ENCODE measurements at places on chromosomes 11 and 22.

DNA sequence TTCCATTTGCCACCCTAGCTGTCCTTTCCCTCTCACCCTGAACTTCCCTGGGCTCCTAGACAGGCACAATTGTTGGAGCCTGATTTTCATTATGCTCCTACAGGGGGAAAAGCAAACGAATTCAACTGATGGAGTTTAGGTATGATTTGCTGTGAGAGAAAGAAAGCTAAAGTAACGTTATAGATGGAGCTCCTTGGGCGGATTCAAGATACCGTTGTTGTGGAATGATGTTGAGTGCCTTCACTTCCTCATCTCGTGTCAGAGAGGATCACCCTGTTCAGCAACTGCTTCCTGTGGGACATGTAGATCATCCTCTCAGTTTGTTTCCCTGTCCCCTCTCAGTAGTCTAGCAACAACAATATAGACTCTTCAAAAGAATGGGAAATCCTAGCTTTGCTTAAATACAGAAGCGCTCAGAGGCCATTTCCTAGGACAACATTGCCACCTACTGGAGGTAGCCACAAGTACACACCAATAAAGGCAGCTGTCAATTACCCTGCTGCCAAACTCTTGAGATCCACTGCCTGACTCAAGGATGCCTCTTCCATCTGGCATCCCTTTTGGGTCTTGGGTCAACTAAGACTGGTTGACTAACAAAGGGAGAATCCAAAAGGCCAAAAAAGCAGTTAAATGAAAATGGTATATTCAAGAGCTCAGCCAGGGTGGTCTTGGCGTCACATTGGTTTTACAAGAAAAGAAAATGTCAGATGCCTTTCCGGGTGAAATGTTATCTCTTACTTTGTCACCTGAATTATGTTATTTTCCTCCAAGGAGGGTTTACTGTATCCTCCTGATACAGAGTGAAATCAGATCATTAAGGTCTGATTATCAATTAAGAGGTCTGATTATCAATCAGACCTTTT is 13.5 kb upstream of the DTX4 start:
- no peak for DNase-seq

DNA sequence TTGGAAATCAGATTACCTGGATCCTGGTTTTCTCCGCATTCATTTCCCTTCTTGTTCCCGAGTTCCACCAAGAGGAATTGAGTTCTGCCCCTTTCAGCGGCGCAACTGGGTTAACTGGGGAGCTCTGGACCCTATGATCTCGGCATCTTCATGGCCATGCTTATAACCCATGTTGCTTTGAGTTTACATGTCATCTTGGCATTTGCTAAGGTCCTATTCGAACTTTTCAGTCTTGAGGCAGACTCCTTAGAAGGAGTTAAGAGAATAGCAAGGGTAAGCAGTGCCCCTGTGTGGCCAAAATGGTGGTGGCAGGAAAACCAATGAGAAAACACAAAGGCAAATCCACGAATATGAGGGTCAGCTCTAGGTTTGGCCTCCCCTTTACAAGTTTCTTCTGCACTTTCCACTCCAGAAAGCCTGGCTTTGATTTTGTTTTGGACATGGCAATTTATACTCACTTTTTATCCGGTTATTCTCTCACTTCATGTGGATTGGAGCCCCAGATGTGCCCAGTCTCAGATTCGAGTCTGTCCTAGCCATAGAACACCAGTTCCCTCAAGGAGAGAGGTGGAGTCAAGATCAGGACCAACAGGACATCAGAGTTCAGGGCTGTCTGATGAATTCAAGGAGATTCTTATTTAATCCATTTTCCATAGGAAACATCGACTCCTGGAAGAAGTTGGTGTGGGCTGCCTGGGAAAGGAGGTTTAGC is 55.3 kb upstream of the FBXO3 start:
- DNase-seq, result peak; percentile 49

GRCh38 chr11:97398246-97398645 is 1008.4 kb downstream of the JRKL start:
- DNase-seq, result no peak

DNA sequence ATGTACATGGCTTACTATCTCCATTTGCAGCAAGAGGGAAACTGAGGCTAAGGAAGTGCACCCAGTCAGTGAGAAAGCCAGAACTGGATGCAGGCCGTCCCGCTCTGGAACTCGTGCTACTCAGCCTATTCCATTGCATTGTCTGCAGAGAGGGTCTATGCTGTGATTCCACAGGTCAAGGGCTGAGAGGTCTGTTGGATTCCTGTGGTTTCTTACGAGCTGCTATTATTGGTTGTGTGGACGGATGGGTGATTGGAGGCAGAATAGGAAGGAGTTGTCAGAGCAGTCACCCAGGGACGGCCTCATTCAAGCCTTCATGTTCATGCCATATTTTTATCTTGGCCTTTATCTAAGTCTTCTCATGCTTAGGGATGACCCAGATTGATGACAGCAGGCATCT is 33.4 kb downstream of the SCGB1A1 start:
- DNase-seq, result no peak

DNA sequence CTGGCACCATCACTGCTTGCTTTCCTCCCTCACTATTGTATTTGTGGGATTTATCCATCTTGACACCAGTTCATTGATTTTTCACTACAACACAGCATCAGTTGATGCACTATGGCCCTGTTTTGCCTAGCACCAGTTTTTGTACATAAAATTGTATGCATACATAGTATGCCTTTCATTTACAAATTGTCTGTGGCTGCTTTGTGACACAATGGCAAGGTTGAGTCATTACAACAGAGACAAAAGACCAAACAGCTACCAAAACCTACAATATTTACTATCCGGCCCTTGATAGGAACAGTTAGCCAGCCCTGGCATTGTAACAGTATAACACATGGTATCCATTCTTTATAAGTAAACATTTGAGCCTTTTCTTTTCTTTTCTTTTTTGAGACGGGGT is 150.3 kb downstream of the LDLRAD3 start:
- DNase-seq, result no peak

DNA sequence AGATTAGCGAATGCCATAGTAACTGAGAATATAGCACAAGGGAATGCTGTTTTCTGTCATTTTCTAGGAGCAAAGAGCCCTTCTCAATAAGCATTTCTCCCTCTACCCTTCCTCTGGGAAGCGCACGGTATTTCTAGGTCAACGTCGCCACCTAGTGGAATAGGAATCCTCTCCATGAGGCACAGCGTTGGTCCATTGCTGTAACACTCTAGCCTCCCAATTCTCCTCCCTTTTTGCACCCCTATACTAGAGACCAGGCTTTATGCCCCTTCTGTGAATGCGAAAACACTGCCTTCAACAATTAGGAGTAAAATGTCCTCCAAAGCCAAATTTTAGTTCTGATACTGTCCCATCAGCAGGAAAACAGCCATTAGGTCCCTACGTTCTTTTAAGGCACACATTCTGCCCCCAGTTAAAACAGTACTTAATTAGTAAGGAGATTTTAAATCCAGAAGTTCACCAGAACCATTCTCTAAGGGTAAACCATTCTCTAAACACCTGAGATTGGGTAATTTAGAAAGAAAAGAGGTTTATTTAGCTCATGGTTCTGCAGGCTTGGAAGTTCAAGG is 12.8 kb upstream of the HYLS1 start:
- no peak for DNase-seq

GRCh38 chr11:100878474-100878873 is 191.4 kb downstream of the ARHGAP42 start:
- no peak for DNase-seq

GRCh38 chr22:28369854-28370253 is 309.8 kb downstream of the TTC28 start:
- DNase-seq, result no peak

DNA sequence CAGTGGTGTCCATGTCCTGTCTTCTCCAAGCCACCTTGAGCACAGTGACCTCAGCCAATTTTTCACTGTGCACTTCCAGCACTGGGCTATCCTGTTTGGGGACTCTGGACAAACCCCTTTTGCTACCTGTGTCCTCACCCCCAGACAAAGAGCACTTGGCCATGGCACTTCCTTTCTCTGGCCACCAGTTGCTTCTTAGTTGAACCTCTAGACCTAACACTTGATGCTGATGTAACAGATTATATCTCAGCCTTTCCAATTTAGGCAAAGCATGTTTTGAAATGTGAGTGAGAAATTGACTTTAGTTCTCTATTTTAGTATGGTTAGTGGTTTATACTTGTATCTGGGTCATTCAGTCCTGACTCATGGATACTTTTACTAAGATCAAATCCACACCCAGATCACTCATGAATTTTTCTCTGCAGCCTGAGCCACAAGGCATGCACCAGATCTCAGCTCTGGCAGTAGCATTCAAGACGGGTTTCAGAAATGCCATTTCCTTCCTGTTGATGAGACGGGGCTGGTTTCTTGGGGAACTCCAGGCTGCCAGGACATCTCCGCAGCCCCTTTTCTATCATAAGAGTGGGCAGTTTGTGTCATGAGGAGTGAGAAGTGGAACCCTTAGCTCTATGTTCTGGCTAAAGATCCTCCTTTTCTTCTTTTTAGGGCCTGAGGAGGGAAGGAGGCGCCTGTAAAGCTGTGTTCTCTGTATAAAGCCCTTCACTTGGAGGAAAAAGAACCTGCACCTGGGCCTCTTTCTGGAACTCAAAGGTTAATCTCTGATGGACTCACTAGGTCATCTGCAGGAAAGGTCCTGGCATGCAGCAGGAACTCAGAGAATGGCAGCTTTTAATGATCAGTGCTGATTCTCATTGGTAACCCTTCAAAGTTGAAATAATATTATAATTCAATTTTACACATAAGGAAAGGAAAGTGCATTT is 185.6 kb upstream of the TENM4 start:
- DNase-seq, result no peak

DNA sequence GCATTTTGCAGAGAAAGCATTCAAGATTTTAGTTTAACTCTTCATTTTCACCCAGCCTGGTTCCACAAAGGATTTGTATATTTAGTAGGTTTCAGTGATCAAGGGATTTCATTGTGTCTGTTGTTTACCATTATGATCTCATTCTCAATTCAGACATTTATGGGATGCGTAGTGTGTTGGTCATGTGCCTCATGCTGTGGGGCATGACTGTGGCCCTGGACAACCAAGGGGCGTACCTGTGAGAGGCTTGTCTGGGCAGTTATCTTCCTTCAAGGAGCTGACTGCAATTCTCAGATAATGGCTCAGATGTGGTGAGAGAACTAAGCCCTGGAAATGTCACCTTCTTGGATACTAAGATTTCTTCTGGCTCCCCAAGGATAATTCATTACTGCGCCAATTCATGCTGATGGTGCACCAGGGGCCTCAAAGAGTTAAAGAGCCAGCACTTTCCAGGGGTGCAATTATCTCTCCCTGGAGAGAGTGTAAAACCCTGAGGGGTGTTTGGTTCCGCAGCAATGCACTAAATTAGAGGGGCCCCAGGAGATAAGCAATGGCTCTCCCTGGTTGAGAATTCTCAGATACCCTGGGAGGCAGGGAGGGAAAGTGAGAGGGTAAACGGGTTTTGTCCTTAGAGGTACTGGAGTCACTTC is 32.2 kb downstream of the SLC6A5 start:
- no peak for DNase-seq

DNA sequence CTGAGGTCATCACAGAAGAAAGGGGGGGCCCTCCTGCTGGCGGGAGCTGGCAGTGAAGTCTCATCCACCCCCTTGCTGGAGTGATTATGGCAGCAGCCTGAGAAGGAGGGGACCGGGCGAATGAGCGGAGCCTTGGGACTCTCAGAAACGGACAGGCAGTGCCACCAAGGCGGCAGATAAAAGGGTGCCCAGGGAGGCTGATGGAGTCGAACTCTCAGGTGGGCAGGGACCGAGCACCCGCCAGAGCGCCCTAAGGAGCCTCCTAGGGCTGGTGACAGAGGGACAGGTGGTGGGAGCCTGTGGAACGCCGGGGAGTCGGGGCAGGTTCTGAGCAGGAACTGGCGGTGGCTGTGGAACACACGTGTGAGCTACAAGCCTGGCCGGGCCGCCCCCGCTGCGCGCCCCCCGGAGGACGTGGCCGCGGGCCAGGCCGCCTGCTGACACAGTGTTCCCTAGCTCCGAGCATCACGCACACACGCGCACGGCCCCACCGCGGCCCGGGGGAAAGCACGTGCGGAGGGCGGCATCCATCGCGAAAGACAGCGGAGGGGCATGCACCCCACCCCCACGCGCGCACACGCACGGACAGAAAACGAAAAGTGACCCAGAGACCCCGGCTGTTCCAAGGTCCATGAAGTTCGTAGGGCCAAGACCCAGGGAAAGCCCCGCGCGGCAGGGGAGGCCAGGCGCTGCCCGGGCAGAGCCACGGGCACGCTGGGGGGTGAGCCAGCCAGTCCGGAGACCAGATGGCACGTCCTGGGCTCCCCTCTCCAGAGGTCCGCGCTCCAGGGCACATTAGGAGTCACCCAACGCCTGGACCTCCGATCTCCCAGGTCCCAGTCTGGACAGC is 1.0 kb downstream of the VWCE start:
- DNase-seq, result peak; percentile 39

DNA sequence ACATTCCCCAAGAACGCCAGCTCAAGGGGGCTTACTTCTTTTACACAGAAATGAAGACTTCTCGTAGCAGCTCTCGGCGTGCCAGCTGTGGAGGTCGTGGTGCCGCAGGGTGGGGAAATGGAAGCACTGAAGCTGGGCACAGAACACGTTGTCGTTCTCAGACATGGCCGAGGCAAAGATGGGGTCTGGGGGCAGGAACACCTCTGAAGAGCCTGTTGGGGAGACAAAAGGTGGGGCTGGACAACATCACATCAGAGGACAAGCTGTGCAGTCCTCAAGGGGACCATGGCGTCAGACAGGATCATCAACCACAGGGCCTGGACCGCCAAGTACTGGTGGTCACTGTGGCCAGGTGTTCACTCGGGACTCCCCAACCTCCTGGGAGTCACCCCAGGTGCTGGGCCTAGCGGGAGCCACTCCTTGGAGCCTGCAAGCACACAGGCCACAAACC is 65.2 kb downstream of the DGCR2 start:
- DNase-seq, result no peak

DNA sequence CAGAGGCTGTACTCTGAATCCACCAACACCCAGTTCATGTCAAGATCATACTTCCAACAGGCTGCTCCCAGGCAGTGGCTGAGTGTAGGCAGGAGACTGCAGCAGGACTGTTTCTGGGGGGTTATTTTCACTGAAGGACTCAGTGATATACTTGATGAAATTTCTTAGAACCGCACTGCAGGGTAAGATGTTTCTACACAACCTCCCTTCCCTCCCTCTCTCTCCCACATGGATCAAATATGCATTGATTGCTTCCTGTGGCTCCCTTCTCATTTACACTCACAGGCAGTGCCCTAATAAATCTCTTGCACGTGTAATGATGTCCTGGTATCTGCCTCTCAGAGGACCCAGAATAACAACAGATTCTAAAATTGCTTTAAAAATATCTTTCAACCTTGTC is 251.3 kb upstream of the CCDC179 start:
- no peak for DNase-seq
